ENCODE measurements at places on chromosomes 11 and 22.

DNA sequence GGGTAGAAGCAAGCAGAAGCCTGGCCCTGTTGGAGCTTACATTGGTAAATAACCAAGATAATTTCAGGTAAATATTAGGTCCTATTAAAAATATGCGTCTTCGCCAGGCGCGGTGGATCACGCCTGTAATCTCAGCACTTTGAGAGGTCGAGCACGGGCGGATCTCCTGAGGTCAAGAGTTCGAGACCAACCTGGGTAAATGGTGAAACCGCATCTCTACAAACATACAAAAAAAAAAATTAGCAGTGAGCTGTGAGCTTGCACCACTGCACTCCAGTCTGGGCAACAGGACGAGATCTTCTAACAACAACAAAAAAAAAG, 529 bp upstream of the SULT4A1 start:
- DNase-seq, result no peak

- no peak for DNase-seq
Observed at GRCh38 chr22:44408829-44409192, 89.2 kb downstream of the RTL6 start.

- no peak for DNase-seq
Observed at GRCh38 chr22:36155702-36156101, 4.9 kb downstream of the APOL3 start.

DNA sequence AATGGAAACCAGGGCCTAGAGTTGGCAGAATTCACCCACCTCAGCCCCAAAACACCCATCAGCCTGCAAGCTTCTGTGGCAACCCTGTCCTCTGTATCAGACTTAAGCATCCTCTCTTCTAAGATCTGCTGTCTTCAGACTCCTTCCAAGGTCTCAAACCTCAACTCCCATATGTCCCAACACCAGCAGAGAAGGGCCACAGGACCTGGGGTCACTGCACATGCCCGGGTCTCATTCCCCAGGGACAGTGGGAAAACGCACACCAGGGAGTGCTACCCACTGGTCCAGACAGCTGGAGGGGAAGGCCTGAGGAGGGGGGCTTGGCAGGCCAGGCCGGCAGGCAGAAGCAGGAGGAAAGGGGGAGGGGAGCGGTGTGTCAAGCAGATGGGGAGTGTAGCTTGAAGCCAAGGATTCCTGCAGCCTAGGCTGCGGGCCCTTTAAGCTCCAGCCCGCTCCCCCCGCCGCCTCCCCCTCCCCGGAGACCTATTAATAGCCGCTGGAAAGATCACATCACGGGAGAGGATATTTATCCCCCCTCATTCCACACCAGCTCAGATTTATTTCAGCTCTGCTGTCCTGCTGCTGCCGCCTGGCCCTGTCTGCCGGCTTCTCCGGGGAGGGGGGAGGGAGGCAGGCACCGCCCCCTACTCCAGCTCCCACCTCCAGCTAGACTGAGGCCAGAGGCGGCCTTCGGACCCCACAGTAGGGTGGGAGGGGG, 16.7 kb downstream of the BCL9L start:
- DNase-seq, result no peak

DNA sequence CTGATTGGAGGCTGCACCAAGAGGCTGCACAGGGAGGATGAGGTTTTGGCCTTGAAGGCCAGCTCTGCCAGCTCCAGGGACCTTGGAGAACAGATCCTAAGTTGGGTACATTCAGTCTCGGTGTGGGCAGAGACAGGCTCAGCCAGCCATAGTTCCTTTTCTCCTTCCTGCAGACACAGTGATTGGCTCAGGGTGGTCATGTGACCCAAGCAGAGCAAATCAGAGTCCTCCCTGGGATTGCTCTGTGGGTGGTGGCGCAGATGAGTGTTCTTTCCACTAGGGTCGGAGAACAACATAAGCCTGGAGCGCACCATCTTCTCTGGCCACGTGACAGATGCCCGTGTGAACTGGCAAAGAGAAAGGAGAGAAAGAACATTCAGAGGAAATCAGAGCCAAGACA, 47.1 kb upstream of the CCND1 start:
- no peak for DNase-seq

- no peak for DNase-seq
Observed at GRCh38 chr11:12591706-12592105, 82.5 kb upstream of the TEAD1 start.

GRCh38 chr11:315051-315481, 1.2 kb downstream of the IFITM1 start:
- no peak for DNase-seq

DNA sequence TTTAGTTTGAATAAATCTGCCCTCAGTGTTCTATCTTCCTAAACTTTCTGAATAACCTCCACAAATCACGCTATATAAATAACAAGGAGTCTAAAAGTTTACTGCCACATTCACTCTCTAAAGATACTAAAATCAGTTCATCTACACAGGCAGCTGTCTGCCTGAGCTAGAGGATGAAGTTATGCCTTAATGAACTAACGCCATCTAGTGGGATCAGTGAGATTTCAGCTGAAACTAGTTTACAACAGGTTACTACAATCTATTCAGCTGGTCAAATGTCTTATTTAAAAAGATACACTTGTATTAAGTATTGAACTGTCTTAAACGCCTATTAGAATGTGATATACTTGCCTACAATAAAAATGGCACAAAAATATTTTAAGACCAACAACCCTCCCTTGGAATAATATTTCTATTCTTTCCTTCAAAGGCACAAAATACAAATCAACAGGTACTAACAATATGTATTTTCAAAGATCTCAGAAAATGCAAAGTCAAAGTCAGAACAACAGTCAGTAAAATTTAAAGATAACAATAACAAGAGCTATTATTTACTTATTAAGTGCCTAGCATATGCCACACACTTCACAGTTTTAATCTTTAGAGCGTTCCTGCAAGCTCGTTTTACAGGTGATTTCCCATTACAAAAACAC, 84.1 kb downstream of the LARGE2 start:
- DNase-seq, result no peak

DNA sequence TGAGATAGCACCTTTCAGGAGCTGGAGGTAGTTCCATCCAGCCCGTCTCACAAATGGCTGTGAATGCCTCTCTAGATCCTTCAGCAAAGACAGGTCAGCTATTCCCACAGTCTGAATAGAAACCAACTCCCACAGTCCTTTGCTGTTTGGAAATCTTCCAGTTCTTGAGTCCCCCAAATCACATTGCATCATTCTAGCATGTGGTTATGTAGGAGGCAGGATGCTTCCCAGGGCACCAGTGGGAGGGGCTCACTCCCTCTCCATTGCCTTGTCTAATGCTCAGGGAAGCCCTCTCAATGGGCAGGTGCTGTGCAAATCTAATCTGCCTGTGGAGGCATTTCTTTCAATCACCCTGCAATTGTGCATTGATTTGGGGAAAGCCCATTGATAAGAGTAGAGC, 14.6 kb downstream of the NAV2 start:
- DNase-seq, result no peak

DNA sequence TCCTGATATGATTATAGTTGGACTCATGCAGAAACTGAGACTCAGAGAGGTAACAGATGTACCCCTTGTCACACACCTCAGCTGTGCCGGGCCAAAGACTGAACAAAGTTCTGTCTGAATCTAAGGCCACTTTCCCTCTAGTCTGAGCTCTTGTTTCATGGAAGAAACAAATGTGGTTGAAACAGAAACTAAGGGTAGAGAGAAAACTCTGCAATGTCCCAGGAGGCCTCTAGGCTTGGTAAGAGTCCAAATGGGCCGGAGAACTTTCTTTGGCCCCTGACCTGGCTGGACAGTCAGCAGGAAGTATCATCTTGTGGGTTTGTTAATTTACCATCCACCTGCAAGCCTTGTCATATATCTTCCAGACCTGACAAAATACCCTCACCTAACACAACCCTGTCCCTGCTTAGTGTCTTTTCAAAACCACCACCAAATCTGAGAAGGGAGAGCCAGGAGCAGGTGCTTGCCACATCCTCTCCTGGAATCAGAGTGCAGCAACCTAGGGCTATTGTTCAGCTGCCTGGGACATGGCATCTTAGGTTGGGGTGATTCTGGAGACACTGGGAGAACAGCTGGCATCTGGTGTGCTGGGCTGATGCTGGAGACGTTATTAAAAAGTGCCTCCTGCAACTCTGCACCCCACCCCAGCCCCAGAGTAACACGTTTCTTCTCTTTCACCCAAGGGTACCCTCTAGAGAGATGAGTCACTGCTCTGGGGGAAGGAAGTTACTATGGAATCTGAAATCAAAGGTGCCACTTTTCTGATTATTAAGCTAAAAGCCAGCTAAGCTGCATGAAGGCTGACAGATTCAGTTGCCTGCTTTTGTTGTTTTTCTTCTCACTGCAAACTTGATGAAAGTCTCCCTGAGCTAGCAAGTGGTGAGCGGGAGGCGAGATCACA, 126.3 kb upstream of the TIMP3 start:
- DNase-seq, result no peak

GRCh38 chr11:76634886-76635285, 35.7 kb downstream of the LRRC32 start:
- DNase-seq, result no peak

DNA sequence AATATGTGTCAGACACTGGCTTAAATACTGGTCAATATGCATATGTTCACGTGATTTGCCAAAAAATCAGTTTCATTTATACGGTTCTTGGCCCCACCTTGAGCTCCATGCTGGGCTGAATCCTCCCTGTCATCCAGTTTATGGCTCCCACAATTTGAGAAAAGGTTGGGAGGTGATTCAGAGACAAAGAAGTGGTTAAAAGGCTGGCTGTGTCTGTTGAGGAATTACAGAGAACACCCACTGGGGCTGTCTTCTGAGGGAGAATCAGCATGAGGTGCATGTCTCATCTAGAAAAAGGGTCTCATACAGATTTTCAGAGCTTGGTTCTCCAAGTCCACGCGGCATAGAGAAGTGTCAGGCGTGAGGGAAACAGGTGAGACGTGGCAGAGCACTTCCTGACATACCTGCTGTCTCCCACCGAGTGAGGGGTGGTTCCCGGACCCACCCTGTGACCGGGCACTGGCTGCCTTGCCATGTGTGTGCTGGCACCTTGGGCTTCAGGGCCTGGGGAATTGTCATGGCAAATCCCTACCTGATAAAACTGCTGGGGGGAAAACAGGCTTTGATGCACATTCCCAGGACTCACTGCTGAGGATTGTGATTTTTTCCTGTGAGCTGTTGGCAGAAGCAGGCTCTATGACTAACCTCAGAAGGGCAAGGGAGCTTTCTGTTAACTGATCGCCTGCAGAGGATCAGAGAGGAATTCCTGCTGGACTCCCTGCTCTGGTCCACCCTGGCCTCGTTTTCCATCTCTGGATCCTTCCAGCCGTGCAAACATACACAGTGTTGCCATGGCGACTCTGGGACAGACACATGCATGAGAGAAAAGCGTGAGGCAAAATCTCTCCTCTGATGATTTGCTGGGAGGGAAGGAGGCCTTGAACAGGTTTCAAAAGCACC, 223.6 kb downstream of the ADAMTS15 start:
- no peak for DNase-seq

- no peak for DNase-seq
Observed at GRCh38 chr22:39026509-39027150, 5.7 kb downstream of the APOBEC3D start.

- no peak for DNase-seq
Observed at GRCh38 chr11:97123237-97123636, 733.4 kb downstream of the JRKL start.

- peak; percentile 61 for DNase-seq
Observed at GRCh38 chr22:43142880-43143562, at the start of gene MCAT. Gene MCAT (minus strand): TSS chr22:43143398. CDS start chr22:43143348, 50 bp downstream.

DNA sequence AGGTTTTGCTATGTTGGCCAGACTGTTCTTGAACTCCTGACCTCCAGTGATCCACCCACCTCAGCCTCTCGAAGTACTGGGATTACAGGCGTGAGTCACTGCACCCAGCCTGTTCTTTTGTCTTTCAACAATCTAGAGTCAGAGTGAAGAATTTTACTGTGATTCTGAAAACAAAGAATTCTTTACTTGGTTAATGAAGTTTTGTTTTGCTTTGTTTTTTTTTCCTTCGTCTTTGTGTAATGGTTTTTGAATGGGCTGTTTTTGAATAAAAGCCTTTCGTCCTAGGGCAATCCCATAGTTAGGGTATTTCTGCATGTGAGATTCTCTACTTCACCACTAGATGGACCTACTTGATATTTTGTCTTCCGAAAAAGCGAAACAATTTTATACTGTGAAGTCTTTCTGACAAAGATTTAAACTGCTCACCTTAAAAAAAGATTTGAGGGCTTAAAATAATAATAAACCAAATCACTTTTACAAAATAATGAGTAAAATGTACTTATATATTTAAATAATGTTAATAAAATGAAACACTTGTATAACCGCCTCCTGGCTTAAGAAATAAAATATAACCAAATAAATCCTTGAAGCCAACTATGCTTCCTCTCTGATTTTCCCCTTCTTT, 43.4 kb upstream of the SC5D start:
- no peak for DNase-seq

DNA sequence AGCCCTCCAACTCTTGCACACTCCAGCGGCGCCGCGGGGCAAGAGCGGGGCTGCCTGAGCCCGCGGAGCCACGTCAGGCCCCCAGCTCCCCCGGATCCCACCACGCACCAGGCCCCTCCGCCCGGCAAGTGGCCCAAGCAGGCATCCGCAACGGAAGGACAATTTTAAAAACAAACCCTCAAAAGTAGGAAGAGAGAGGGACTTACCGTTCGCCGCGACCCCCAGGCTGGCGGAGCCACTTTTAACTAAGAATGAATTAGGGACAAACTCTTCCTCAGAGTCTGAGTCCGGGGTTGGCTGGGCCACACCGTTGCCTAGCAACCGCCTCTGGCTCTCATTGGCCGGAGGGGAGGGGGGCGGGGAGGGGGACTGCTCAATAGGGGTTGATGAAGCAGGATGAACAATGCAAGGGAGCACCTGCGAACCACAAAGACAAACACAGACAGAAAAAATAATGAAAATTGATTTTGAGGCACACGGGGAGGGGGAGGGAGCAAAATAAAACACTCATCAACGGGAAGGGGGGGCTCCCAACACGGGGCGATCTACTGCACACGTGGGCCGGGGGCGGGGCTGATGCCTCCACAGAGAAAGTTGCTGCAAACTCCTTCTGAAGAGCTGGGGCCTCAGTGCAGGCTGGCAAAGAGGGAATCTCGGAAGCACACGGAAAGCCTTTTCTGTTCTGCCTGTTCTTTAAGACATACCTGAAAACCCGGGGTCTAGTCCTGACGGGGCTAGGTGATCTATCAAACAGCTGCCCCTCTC, 387.5 kb upstream of the NARS2 start:
- no peak for DNase-seq

DNA sequence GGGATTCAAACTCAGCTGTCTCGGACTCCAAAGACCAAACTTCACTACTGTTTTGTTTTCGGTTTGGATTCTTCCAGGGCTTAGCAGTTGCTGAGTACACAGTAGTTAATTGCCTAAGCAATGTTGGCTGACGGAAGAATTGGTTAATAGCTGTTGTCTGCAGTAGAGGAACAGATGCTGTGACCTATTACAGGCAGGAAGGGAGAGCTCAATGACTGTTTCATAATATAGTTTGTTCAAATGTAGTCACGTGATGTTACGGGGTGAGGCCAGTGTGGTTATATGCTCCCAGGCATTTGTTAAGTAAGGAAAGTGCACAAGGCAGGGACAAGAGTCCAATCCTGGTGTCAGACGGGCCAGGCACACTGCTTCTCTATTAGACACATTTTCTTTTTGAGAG, 222.6 kb upstream of the CCDC90B start:
- DNase-seq, result no peak

Measured in stimulated activated CD8-positive, alpha-beta memory T cell treated with anti-CD3 and anti-CD28 coated beads, Interleukin-4, amount 100 ng/mL, for 1 hour (primary cell).